ENCODE measurements at places on chromosomes 5 and 9.
A peak's percentile ranks its signal among the peaks of the same experiment; 100 is the strongest.

- no peak for DNase-seq
Observed at GRCh38 chr5:160441311-160441781, 19.7 kb downstream of the PTTG1 start.

DNA sequence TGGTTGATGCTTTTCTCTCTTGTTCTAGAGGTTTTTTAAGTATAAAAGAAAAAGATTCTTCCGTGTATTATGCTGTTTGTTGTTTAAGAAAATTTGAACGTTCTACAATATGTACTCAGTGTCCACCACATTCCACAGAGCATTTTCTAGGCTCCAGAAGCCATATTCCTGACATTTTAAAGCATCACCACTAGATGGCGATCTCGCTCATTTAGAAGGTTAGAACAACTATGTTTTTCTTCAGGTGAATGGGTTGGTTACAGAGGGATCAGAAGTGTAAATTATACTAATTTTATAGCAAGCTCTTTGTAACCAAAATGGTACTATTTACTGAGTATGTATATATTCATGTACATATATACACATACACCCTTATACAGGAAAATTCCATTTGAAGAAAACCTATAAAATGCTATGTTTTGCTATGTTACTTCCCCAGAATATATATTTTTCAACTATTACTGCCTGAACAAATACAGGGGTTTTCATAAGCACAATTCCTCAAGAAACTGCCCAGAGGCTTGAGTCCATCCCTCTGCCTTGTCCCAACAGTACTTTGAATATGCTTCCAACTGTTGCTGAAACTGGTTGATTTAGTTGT, 284.3 kb downstream of the CCDC171 start:
- peak; percentile 12 for DNase-seq

DNA sequence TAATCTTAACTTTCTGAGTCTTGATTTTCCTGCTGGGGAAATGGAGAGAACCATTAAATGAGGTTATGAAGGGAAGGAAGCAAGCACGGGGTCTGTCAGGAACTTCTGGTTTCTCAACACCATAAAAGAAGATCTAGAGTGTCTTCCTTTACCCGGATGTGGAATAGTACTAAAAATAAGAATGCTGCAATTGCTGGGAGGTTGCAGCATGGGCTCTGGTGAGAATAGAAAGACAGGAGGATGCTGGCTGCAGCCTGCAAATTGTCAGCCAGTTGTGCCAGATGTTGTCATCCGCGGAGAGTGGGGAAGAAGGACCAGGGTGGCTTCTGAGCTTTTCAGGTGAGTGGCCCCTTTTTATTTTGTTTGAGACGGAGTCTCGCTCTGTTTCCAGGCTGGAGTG, 69.3 kb upstream of the STC2 start:
- no peak for DNase-seq

DNA sequence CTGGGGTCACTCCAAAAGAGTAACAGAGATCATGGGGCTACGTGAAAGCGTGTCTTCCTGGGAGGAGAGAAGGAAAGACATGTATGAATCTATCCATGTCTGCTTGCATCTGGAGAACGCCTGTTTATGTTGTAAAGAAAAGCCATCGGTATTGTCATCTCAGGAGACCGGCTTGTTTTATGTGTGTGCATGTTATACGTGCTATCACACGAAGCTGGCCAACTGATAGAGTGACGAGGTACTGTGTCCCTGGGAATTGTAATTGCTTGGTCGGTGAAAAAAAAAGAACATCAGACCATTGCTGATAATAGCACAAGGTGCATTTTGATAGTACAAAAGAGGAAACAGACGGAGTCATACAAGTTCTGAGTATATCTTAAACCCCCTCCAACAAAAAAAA, 370 bp upstream of the CDH6 start:
- no peak for DNase-seq

Measured in AG09319 (cell line).